ENCODE measurements at places on chromosomes 3 and 15.

DNA sequence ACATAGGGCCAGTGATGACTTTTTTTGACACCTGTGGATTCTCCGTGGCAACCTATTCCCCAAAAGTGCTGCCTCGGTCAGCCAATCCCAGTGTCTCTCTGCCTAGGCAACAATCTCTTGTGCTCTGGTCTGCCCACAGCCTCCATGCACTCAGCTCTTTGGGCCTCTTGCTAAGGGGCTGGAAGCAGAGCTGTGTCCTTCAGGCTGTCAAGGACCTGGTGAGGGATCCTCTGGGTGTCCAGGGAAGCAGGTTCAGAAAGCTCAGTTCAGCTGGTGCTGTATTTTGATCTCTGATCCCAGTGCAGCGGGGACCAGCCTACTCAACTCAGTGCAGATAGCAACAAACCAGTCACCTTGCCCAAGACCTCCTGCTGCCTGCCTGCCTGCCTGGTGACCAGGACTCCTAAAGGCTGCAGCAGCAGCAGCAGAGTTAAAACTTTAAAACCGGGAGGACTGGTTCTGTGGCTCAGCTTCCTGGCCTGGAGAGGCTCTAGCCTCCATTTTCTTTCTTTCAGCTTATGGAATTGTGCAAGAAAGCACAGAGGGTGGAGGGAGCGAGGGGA, 6.2 kb downstream of the PAK6 start:
- no peak for DNase-seq

DNA sequence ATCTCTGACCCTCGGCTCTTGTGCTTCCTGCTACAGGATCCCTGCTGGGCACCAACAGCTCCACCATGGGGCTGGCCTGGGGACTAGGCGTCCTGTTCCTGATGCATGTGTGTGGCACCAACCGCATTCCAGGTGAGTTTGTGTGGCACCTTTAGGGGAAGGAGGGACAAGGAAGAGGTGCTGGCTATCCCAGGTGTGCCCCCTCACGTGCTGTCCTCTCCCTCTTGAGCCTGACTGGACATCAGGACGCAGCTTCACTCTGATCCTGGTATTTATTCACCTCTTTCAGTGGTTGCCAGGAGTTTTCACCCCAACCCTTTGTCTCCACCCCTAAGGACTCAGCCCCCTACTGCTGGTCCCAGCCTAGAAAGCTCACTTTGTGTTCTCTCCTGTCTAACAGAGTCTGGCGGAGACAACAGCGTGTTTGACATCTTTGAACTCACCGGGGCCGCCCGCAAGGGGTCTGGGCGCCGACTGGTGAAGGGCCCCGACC, 960 bp downstream of the THBS1 start:
- DNase-seq = no peak

GRCh38 chr3:72255791-72256559, 471.0 kb upstream of the PROK2 start:
- no peak for DNase-seq

- DNase-seq = no peak
These were observed 108.3 kb downstream of the OCA2 start for GRCh38 chr15:27990521-27991515.

DNA sequence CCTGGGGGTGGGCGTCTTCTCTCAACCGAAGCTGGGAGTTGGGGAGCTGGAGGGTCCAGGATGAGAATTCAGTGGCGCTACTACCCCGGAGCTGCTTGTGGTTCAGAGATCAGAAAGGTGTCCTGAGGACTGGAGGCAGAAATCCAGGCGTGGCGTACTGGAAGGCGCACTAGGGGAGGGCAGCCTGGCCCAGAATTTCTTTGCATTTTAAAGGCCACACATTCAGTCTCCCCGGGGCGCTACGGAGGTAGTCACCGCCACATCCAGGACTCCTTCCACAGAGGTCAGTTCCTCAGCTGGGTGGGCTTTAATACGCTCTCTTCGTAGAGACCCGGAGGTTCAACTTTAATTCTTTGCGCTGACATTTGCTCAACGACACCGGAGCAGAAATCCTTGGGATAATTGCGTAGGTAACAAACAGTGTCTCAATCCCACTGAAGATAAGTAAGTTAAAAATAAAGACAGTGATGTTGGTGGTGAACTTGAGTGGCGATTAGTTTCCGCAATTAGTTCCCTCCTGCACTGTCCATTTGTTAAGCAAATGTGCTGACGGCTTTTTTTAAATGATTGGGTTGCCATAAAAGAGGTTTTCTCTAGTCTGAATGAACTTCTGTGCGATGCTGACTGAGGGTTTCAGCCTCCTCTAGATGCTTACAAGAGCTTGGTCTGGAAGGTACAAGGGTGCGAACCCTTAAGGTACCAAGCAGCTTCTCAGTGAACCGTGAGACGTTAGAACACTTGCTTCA, 535 bp downstream of the MCTP2 start:
- no peak for DNase-seq

GRCh38 chr3:155404486-155404885, 111.0 kb upstream of the STRIT1 start:
- DNase-seq = no peak

- DNase-seq = no peak
These were observed 71.1 kb upstream of the CCNL1 start for GRCh38 chr3:157231071-157231470.

DNA sequence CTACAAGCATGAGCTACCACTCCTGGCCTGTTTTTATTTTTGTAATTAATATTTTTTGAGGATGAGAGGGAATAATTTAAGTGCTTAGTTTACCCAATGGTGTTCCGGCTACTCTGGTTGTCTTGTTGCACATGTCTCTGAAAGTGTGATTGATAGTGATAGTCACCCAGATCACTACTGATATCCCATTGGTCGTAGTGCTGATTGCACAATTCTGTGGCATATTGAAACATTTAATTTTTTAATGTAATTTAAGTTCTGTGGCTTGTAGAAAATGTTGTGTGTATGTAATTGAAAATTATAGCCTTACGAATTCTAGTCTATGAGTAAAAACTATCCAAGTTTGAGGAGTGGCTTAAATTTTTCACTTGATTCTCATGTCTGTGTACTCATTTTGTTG, 11.9 kb downstream of the ARIH2 start:
- no peak for DNase-seq

- DNase-seq = no peak
These were observed 118.1 kb upstream of the LSAMP start for GRCh38 chr3:116563351-116563750.

GRCh38 chr3:181976526-181976925, 264.8 kb downstream of the SOX2 start:
- no peak for DNase-seq

DNA sequence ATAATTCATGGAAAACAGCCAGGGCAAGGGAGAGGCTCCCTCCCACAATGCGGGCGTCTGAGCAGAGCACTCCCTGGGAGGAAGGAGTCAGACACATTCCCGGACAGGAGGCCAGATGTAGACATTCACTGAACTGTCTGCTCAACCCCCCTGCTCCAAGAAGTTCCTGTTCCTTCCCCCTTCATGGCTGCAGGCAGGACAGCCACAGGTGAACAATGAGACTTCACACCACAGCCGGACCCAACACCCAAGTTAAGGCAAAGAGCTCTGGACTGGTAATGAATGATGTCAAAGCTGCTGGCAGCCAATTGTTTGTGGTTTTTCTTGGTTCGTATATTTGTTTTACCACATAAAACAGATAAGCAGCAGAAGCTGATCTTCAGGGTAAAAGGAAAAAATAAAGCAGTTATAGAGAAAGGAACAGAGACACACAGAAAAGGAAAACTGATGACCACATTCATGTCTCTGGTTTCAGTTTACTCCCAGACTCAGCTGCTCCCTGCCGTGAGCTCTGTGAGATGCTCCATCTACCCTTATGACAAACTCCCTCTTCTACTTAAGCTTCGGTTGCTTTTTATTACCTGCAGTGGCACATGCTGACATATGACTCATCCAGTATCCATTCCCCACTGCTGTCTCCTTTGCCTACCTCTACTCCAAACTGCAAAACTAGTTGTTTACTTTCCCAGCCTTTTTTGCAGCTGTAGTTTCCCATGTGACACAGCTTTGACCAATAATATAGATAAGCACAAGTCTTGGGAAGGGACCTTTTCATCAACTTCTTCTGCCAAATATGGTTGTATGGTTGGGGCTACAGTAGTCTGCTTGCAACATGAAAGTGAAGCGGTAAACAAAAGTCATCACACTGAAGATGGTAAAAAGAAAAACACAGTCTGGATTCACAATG, 33.1 kb downstream of the DZIP1L start:
- DNase-seq = no peak

DNA sequence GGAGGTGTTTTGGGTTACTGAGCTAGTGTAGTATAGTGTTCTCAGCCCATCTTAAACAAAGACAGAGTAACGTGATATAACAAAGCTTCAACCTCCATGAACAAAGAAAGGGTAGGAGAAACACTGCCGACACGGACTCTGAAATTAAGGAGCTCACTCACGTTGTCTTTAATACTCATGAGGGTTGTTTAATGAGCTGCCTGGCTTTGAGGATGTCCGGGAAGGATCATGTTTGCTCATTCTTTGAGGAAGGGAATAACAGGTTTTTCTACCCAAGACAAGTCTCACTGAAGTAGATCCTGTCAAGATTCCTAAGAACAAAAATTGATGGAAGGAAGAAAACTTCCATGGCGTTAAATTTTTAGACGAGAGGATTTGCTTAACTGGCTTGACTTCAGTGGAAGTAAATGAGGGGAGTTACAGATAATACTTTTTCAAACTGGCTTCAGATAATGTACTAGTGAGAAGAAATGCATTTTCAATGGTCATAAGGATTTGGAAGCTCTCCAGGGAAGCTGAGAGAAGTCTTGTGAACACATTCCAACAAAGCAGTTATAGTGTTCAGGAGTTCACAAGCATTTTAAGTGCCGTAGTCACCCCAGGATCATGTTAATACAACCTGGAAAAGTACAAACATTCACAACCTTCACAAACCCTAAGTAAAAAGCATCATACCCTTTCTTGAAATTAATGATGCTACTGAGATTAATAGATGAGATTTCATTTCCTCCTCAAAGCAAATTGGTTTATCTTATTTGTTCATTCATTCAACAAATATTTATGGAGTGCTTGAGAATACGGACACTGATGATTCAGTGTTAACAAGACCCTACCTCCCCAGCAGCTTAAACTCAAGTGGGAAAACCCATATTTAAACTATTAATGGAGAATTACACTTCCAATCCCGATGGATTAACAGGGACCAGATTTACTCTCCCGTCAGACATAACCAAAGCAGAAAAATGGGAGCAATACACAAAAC, 101.5 kb downstream of the SHQ1 start:
- DNase-seq = no peak

DNA sequence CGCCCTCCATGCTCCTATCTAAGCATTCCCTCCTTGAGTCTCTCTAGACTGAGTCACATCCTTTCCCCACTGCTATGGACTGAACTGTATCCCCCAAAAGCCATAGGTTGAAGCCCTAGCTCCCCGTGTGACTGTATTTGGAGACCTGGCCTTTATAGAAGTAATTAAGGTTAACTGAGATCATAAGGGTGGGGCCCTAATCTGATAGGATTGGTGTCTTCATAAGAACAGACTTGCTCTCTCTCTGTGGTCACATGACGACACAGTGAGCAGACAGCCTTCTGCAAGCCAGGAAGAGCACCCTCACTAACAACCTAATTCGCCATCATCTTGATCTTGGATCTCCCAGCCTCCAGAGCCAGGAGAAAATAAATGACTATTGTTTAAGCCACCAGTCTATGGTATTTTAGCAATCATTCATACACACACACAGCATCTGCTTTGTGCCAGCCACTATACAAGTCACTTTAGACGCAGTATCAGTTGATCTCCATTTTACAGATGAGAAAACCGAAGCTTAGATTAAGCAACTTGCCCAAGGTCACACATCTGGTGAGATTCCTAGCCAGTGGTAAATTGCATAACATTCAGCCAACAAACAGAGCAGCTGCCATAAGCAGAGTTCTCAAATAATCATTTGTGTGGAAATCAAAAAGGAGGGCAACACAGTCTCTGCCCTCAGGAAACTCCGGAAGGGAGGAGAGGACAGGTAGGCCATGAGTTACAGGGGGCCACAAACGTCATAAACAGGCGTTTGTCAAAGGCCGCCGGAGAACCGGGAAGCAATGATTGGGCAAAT, 66.3 kb upstream of the HES1 start:
- DNase-seq = no peak

DNA sequence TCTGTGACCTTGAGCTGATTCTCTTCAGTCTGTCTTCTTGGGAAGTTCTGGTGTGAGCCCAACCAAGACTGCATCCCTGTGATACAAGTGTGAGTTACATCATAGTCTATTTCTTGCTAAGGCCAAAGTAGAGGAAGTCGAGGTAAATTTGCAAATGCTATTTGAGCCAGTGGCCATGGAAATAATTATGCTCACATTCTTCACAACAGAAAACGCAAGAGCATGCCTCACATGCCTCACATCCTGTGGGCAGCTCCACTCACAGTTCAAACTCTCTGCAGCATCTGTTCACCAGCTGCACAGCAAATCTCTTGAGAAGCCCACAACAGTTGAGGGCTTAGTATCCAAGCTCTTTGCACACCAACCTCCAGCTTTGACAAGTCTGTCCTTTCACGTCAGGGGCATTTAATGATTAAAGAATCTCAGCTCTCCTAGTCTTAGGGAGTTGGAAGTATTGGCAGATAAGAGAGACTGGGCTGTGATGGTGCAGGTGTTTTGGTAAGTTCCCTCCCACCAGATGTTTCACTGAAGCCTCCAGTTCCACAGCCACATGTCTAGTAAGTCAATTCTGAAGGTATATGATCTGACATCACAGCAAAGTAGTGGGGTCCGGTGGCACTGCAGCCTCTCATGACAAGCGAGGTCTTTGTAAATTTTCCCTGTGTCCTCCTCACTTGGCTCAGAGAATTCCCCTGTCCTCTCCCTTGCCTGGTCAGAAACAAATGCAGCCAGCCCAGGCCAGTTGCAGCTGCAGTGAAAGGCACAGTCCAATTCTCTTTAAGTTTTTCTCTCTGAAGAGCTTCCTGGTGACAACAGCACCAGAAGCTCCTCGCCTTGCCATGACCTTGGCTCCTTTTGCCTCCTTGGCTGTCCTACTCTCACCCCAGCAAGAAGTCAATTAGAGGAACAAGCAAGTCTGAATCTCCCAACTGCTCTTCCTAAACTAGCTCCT, 166.1 kb downstream of the SSR3 start:
- no peak for DNase-seq

GRCh38 chr3:139074565-139075115, 29.9 kb upstream of the PRR23C start:
- DNase-seq = no peak

GRCh38 chr15:36905908-36906307, 194.4 kb downstream of the MEIS2 start:
- DNase-seq = no peak

- DNase-seq = no peak
These were observed 5.0 kb downstream of the NAA50 start for GRCh38 chr3:113741086-113741485.

DNA sequence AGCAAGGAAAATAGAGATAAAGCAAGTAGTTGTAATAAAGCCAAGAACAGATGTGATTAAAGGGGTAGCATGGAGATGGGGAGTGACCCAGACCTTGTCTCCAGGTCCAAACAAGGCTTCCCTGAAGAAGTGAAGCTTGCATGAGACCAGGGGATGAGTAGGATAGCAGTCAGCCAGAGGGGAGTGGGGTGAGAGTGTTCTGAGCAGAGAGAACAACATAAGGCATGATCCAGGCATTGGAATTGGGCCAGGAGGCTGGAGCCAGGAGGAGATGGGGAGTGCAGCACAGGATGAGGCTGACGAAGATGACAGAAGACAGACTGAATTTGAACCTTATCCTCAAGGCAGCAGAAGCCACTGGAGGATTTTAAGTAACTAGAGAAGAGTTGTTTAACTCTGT, 7.2 kb downstream of the TMOD2 start:
- no peak for DNase-seq

- no peak for DNase-seq
These were observed 72.7 kb downstream of the DNAJB8 start for GRCh38 chr3:128394033-128394432.

- DNase-seq = no peak
These were observed 2.1 kb downstream of the RHOV start for GRCh38 chr15:40871749-40872617.

- no peak for DNase-seq
These were observed 17.4 kb upstream of the SECISBP2L start for GRCh38 chr15:49063402-49064280.

Data from stimulated activated CD4-positive, alpha-beta T cell treated with anti-CD3 and anti-CD28 coated beads, TNF-alpha, amount 100 ng/mL, for 1 hour (primary cell).